CD4-positive, alpha-beta T cell treated with Interleukin-4 for 4 hours (primary cell): ENCODE measurements at places on chromosomes 3 and 15.

DNA sequence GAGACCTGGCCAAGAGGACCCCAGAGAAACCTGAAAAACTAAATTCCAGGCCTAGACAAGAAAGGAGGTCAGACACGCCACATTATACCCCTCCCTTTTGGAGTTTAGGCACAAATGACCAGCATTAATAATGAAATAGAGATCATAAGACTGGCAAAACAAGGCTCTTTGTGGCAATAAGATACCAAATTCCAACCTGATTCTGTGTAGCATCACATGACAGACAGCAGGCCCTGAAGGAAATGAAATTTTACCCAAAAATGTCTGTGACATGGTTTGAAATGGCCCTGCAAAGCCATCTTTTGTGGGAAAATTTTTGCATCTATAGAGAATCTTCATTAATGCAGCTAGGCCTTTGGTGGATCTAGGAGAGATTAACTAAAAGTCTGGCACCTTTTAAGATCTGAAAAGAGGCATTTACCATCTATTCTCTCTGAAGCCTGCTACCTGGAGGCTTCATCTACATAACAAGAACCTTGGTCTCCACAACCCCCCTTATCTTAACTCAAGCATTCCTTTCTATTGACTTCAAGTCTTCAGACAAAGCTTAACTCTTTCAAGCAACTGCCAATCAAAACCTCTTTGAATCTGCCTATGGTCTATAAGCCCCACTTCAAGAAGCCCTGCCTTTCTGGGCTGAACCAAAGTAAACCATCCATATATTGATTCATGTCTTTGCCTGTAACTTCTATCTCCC, 8.0 kb downstream of the FAM174B start:
- no peak for DNase-seq

DNA sequence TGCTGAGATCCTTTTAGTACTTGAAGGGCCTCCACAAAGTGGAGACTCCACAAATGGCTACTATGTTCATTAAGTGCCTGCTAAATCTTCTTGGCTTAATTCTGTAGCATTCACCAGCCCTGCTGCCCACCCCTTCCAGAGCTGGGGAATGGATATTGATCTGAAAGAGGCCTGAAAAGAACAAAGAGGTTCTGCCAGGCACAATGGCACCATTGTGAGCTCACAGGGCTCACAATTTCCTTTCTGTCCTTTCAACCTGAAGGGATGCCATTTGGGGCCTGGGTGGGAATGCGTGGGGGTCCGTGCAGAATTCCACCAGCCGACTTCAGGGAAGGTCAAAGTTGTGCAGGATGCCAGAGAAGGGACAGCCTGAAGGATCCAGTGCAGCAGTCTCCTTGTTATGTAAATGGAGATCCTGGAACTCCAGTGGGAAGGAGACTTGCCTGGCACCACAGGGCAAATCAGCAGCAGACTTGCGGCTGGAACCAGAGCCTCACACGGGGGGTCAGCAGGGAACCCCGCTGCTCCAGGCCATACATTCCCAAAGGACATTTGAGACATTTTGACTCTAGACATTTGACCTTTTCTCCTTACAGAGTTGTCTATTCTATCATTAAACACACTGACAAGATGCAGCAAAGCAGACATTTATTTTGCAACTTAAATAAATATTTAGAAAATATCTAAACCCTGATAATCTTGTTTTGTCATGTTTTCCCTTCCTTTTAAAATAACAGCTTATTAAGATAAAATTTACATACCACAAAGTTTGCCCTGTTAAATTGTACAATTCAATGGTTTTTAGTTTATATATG, 21.5 kb upstream of the MORF4L1 start:
- DNase-seq, result no peak

DNA sequence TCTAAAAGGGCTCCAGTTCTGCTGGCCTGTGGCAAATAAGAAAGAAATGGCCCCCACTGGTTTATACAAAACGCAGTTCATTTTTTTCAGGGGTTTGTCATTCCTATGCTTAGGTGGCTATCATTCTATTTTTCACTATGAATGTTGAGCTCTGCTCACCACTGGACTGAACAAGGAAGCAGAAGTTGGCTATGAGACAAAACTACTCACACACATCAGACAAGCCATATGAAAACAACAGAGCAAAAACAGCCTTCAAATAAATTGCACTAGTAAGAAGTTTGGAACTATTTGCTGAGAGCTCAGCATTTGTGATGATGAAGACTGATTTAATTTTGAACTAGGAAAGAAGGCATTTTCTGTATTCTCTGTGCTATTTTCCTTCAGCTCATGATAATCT, 328.5 kb downstream of the MECOM start:
- DNase-seq, result no peak

- peak; percentile 50 for DNase-seq
Observed at GRCh38 chr3:107064405-107065060, 312.7 kb upstream of the CCDC54 start.
